Hematopoietic multipotent progenitor cell treated with erythropoietin and hydrocortisone succinate and interleukin-3 and kit ligand, for 15 days (in vitro differentiated cells): ENCODE measurements at places on chromosomes 4 and X.

DNA sequence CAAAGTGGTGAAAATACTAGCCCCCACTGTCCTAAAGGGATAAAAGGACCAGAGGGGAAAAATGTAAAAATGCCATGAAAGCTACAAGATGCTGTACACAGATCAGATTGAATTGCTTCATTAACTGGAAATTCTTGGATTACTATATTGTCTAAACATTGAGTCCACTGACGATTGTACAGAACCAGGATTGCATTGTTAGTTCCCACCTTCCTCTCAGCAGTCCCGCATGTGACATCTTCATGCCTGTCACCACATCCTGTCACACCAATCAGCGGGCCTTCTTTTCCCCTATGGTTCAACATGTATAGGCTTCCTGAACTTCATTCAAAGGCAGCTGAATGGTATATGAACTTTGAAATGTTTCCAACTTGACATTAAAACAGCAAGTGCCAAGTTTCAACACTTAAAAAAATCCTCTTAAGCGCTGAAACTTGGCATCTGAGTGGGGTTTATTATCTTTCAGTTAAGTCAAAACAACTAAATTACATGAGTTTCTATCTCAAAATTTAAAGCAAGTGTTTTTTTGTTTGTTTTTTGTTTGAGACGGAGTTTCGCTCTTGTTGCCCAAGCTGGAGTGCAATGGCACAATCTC is 24.6 kb downstream of the ZRSR2 start:
- DNase-seq: no peak

DNA sequence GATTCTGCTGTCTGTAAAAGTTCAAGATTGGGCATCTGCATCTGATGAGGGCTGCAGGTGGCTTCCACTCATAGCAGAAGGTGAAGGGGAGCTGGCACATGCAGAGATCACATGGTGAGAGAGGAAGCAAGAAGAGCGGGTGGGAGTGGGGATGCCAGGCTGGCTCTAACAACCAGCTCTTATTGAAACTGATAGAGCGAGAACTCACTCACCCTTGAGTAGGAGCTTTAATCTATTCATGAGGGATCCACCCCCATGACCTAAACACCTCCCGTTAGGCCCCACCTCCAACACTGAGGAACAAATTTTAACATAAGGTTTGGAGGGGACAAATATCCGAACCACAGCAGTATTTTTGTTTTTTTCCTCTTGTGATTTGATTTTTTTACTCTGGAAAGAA is 45.8 kb downstream of the PHOX2B start:
- no peak for DNase-seq

DNA sequence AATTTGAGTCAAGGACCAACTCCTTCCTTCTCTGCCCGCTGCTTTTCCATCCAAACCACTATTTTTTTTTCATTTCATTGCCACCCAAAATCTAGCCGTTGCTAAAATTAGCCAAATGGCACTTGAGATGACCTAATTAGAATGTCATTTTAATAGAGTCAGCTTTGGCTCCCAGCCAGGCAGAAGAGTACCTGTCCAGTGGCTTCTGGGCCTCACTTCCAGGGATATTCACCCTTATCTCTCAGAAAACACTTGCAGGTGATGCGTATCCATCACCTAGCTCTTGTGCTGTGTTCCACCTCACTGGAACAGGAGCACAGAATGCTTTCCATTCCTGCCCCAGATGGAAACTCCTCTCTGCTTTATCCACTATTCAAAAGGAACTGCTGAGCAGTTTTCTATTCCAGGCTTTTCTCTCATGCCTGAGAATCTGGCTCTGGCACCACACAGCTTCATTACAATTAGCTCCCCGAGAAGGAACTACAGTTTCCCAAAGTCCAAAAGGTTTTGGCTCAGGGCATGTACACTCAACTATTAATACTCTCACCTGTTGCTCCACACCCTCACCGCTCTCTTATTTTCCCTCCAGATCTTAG is 18.5 kb downstream of the MAGEA9B start:
- no peak for DNase-seq

DNA sequence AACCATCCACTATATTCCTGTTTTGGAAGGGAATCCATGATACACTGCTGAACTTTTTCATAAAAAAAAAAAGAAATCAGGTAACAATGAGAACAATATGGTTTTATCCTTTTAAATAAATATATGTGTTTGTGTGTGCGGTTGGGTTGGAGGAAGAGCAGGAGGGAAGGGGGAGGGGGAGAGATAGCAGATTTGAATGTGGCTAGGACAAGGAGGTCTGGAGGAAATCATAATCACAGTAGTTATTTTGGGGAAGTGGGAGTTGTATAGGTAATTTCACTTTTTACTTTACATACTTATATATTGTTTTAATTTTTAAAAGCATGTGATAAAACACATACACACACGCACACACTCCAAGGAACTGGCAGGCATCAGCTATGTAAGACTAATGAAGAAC is 134.5 kb upstream of the MBNL3 start:
- DNase-seq: no peak

DNA sequence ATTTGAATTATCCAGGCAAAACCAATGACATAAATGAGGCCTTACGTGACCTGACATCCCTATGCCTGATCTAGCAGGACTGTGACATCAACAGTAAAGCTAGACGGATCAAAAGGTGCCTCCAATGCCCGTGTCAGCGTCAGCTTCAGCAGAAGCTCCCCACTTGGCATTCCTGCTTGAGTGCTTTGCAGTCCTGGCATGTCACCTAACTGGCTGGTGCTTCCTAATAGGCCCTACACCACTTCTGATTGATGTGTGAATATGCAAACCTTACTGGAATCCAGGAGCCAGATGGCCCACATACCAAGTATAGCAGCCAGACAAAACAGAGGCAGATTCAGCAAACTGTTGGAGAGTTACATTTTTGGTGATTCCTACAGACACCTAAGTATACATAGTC is 224.2 kb downstream of the DMD start:
- DNase-seq: no peak

GRCh38 chr4:98540803-98541202 is 117.6 kb downstream of the TSPAN5 start:
- no peak for DNase-seq

DNA sequence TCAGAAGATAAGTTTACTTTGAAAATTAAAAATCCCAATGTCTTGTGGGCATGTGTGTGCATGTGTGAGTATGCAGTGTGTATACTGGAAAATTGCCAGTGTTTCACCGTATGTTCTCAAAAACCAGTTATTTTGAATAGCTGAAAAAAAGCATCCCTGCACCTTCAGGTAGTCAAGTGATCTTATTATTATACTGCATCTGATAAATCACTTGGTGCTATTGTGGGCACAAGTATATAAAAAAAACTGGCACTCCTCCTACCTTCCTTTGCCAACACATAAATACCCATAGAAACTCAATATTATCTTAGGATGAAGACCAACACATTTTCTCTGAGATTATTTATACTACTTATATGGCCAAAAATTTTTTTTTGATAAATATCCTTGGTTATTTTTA is 91.5 kb upstream of the MAP9 start:
- DNase-seq: no peak
